ENCODE measurements at places on chromosomes 16 and 17.

DNA sequence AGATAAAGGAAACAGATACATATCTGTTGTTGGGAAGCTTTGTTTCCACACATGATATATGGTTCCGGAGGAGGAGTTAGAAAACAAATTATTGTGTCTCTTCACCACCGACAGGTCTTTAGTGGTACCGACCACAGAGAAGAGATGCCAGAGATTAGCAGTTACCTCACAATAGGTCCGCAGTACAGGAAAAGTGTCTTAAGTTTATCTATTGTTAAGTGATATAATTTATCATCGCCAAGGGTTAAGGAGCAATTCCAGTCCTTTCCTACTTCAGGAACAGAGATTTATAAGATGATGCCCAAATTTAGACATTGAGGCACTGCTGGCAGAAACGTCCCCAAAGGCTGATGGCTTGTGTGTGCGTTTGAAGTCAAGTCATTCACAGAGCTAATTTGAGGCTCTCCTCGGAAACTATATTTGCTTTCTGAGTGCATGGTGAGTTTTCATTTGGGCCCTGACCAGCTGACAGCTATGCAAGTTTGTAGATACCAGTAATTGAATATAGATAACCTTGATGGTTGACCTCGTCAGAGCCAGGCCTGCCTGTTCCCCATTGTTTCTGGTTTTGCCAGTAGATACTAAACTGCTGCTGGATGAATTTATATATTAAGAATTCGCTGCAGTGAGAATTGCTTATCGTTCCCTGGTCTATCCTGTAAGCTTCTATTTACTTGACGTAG is 196.4 kb upstream of the IRX3 start:
- DNase-seq, result no peak

GRCh38 chr16:13110124-13110796 is 208.9 kb downstream of the SHISA9 start:
- no peak for DNase-seq

GRCh38 chr17:39016193-39017153 is 49.3 kb upstream of the FBXO47 start:
- DNase-seq, result no peak

DNA sequence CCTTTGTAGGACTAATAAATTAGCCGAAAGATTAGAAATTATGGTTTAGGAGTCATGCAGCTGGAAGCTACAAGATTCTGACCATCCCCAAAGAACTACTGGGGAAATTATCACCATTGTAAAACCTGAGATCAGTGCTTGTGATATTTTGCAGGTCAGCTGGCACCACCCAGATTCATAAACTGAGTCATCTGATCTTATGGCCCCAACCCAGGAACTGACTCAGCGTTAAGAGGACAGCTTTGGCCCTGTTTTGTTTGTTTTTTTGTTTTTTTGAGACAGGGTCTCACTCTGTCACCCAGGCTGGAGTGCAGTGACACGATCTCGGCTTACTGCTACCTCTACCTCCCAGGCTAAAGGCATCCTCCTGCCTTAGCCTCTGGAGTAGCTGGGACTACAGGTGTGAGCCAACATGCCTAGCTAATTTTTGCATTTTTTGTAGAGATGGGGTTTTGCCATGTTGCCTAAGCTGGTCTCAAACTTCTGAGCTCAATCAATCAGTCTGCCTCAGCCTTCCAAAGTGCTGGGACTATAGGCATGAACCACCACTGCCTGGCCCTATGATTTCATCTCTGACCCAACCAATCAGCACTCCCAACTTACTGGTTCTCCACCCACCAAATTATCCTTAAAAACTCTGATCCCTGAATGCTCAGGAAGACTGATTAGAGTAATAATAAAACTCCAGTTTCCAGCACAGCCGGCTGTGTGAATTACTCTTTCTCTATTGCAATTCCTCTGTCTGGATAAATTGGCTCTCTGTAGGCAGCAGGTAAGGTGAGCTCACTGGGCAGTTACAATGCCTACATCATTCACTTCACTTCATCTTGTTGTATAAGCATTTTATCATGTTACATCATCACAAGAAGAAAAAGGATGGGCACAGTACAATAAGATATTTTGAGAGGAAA is 79.4 kb upstream of the KSR1 start:
- no peak for DNase-seq

DNA sequence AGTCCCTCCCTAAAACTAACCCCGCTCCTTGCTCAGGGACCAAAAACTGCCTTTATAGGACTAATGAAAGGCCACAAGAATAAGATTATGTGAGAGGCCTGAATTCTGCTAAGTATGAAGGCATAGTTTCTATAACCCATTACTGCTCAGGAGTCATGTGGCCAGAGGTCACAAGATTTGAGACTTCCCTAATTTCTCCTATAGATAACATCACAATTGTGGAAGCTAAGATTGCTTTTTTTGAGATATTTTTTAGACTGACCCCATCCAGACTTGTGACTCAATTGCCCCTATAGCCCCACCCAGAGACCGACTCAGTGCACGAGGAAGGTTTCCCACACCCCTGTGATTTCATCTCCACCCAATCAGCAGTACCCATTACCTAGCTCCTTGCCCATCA is 504.1 kb upstream of the GOT2 start:
- no peak for DNase-seq

GRCh38 chr16:17070882-17071592 is 399.7 kb downstream of the XYLT1 start:
- DNase-seq, result peak; percentile 58

- no peak for DNase-seq
Observed at GRCh38 chr16:54342966-54343365, 56.4 kb upstream of the IRX3 start.

- peak; percentile 62 for DNase-seq
Observed at GRCh38 chr17:78759203-78759968, 22.7 kb downstream of the CYTH1 start.

Data from activated T-helper 1 cell treated with anti-CD3 and anti-CD28 coated beads, Interleukin-2, amount 50 U/mL, for 16 hours (primary cell).